ENCODE measurements at places on chromosomes 1 and 21.

DNA sequence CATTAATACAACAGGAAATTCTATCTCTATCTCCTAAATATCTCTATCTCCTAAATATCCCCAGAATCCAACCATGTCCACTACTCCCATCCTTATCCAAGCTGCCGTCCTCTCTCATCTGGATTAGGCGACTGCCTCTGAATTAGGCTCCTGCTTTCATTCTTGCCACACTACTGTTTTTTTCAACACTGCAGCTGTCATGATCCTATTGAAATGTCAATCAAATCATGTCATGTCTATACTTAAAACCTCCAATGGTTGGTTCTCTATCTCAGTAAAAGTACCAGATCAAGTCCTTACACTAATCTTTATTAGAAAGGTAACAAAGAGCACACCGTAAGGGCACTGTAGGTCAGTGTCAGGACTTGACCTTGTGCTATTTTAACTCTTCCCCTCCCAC lies 82.0 kb upstream of the NFIA start:
- no peaks in the 10 kb centered on the region for H3K36me3 ChIP-seq
- no peak overlapping the region for H3K4me3 ChIP-seq
- H3K27me3 ChIP-seq, result no peaks in the 10 kb centered on the region
- no peak for DNase-seq
- H3K27ac ChIP-seq, result no peak overlapping the region
- no peaks in the 10 kb centered on the region for H3K4me1 ChIP-seq

GRCh38 chr1:59554011-59554663 lies 257.2 kb downstream of the FGGY start:
- no peaks in the 10 kb centered on the region for H3K27me3 ChIP-seq
- no peak overlapping the region for H3K27ac ChIP-seq
- no peaks in the 10 kb centered on the region for H3K36me3 ChIP-seq
- H3K4me1 ChIP-seq, result peaks cover 19% of the 10 kb centered on the region
- DNase-seq, result no peak

DNA sequence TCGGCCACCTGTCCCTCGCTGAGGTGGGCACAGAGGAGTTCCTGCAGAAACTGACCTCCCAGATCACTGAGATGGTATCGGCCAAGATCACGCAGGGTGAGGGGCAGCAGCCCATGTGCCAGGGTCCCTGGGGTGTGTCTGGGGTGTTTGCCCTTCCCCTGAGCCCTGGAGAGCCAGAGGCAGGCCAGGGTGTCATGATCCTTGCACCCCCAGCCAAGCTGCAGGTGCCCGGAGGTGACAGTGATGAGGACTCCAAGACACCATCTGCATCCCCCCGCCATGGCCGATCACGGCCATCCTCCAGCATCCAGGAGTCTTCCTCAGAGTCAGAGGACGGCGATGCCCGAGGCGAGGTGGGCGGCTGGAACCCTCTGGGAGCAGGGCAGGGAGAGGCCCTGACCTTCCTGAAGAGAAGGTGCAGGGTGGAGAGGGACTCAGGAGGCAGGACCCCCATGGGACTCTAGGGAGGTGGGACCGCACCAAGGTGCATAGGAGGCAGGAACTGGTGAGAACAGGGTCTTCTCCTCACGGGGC lies 69.5 kb downstream of the TRIM11 start:
- DNase-seq, result no peak
- no peak overlapping the region for H3K4me3 ChIP-seq
- H3K36me3 ChIP-seq, result no peaks in the 10 kb centered on the region
- H3K27me3 ChIP-seq, result no peaks in the 10 kb centered on the region

DNA sequence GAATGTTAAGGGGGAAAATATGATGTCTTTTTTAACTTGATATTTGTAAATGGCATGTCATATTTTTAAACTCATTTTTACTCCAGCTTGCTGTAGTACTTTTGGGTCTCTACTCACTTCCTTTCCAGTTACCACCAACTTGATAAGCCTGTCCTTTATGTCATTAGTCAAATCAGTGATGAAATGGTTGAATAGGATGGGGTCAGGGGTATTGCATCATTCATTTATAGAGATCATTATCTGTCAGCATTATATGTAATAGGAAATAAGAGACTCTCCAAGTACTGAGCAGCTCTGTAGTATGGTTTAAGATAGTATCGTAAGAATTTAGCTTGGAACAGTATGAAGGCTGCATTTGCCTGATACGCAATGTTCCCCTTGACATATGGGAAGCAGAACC lies 227.3 kb downstream of the BRINP3 start:
- no peak overlapping the region for H3K27ac ChIP-seq
- no peaks in the 10 kb centered on the region for H3K4me1 ChIP-seq
- DNase-seq, result no peak
- no peaks in the 10 kb centered on the region for H3K36me3 ChIP-seq
- H3K4me3 ChIP-seq, result no peak overlapping the region

DNA sequence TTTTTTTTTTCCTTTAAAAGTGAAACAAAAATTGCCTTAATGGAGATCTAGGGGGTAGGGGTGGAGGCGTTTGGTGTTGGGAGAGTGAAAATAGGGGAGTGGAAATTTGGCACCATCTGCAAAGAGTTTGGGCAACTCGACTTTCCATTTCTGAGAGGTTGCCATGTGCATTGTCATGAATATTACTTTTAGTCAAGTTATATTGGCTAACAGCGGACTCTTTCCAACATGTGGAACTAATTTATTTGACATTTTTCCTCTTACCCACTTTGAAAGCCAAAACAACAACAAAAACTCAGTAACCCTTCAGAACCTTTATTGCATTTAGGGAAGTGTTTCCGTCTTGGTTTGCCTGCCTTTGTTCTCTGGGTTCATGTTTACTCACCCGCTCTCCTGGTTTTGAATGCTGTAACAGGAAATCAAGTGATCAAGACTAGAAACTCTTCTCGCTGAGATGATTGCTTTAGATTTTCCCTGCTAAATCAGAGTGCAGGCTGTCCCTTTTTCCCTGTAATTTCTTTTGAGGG lies 70.4 kb downstream of the CACHD1 start:
- peaks cover 46% of the 10 kb centered on the region for H3K4me1 ChIP-seq
- no peaks in the 10 kb centered on the region for H3K27me3 ChIP-seq
- no peaks in the 10 kb centered on the region for H3K36me3 ChIP-seq
- H3K27ac ChIP-seq, result peak overlapping the region; percentile 87
